ENCODE measurements at places on chromosomes 1 and 21.

DNA sequence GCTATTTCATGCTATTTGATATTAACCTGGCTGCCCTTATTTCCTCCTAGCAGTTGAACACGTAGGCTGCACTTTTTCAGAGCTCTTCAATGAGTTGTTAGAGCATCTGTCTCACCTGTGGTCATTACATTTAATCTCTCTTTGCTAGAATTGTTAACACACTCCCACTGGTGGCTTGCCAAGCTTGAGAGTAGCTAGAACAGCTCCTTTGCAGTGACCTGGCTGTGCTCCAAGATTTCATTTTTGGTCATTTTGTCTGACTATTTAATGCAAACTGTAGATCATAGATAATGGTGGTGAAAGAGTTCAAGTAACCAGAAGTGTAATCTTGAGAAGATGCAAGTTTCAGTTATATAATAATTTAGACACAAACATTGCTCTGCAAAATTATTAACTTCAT lies 105.6 kb downstream of the LRRC7 start:
- DNase-seq: no peak

GRCh38 chr1:159889821-159890252 lies 10.1 kb downstream of the CFAP45 start:
- no peak for DNase-seq

- DNase-seq: no peak
Observed at GRCh38 chr1:113912594-113913311, 7.6 kb downstream of the DCLRE1B start.

DNA sequence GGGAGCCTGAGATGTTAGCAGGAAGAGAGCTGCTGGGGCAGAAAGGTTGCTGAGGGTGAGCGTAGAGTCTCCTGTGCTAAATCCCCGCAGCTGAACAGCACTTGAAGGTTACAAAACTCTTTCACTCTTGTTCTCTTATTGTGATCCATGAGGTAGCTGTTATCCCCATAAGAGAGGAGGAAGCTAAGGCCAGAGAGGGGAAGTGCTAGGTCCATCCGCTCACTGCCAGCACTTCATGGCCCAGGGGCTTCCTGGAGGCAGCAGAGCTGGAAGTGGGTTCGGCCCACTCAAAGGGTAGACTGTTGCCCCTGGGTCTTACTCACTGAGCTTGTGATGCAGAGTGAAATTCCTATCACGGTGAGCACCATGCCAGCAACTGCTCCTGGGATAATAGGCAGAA lies 5.6 kb downstream of the TMEM234 start:
- DNase-seq: no peak

GRCh38 chr1:33465316-33465715 lies 7.1 kb upstream of the ZSCAN20 start:
- no peak for DNase-seq

GRCh38 chr1:231194843-231195516 lies 33.1 kb downstream of the TRIM67 start:
- DNase-seq: no peak

DNA sequence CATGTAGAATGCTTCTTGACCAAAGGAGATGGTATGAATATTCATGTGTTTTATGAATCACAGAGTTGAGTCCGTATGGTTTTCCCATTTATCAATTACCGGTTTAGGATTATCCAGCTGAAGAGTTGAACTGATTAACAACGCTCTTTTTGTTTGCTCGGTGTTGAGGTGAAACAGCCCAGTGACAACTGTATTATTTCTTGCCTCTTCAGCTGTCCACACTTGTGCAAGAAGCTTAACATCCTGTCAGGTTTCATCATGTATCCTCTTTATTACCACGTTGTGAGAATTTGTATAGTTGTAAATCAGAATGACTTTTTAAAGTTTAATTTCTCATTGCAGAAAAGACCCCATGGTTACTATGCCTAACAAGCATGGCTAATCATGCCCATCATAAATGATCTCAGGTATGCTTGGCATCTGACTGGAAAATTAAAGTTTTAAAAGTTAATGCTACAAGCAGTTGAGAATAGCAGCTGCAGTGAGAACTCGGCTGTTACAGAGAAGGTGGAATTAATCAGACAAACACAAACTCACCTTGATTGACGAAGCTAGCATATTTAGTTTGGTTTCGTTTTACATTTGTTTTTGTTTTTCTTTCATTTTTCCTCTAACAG lies 563.2 kb upstream of the ADGRL2 start:
- no peak for DNase-seq
